ENCODE measurements at places on chromosomes 16 and 17.

GRCh38 chr16:77549876-77550275, 115.0 kb upstream of the ADAMTS18 start:
- no peak for DNase-seq

DNA sequence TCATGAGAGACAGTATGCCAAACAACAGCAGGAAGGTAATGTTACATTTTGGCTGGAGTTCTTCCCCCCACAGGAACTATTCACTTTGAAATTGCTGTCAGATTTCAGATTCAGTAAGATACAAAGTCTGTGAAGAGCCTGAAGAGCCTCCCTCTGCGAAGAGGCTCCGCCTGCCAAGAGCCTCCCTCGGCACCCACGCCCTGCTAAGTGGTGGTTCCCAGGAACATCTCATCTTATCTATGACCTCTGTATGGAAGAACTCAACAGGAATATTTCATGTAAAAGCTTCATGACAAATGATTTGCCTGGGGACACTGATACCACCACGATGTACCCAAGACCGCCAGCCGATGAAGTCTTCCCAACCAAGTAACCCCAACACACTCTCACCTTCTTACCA, 3.2 kb downstream of the ZC3H7A start:
- no peak for DNase-seq

DNA sequence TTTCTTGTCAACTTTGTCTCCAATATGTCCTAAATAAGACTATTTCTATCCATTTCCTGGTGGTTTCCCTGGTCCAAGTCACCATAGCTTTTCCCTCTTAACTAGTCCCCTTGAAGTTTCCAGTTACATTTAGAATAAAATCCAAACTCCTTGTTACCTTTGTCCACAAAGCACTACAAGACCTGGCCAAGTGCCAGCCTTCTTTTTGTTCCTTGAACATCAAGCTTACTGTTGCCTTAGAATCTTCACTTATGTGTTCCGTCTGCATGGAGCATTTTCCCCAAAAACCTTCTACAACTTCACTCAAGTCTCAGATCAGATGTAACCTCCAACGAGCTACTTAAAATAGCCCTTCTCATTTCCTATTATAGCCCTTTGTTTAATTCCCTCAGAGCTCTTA, 101.4 kb downstream of the ITFG1 start:
- peak; percentile 47 for DNase-seq

DNA sequence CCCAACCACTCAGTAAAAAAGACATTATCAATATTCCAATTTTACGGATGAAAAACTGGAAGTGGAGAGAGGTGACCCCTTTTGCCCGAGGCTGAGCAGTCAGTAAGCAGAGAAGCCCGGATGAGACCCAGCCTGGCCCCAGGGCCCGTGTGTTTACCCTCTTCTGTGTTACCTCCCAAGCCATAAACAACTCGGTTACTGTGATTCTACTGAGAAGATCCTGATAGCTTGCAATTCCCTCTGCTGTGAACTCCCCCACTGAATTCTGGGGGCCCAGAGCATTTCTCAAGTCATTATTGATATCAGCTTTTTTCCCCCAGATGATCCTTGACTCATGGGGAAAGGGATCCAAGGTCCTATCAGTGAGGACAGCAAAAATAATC, 482.6 kb upstream of the ERCC4 start:
- no peak for DNase-seq

DNA sequence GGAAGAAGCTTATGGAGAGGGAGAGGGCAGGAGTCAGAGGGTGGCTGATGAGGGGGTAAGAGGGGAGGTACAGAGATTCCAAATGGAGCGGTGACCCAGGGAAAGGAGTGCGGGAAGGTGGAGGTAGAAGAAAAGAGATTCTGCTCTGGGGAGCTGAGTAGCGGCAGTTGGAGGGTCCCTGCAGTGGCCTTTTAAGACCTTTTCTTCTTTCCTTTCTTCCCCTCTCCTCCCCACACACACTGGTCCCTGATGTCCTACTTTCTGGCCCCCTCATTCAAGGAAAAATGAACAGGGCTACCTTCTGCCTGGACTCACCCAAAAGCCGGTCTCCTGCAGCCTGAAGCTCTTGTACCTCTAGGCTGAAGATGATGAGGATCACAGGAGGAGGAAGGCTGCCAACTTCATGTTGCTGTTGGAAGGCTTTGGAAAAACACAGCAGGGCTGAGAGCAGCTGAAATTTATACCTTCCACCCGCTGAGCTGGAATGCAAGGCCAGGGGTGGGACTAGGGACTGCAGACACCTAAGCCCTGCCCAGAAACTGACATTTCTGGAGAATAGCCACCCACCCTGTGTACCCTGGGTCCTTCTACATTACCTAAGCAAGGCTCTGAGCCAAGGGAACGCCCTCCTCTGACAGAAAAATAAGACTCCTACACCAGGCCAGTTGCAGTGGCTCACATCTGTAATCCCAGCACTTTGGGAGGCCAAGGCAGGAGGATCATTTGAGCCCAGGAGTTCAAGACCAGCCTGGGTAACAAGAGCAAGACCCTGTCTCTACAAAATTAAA, 9.4 kb upstream of the HEATR6 start:
- DNase-seq: peak; percentile 77
